NCI-H1092 treated with DMSO at 0.1 percent for 48 hours (cell line): ENCODE measurements at places on chromosomes 6 and 20.
A peak's percentile ranks its signal among the peaks of the same experiment; 100 is the strongest.

DNA sequence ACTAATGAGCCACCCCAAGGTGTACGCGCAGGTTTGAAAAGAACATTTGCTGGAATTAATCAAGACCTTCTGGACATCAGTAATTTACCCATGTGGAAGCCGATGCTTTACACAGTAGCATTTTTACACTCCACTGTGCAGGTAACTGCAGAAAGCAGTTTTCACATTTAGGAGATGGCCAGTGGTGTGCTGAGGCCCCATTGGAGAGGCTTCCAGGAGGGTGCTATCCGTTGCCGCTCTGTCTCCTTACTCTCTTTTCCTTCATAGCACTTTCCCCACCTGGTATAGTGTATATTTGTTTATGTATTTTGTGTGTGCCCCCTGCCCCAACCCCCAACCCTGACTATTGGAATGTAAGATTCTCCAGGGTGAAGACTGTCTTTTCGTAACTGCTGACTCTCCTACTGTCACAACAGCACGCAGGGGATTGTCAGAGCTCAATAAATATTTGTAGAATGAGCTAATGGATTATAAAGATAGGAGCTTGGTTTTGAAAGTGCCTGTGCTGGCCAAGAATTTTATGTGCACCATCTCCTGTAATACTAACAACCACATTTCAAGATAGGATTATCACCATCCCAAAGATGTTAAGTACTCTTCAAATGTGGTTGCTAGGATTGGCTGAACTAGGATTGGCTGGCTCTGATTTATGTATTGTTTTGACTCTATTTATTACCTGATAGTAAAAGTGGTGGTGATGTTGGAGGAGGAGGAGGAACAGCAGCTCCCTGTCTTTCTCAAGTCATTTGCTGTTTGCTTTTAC lies 74.0 kb upstream of the GLP1R start:
- DNase-seq = peak; percentile 10

- DNase-seq = no peak
Observed at GRCh38 chr6:152503546-152503945, 133.6 kb downstream of the SYNE1 start.

DNA sequence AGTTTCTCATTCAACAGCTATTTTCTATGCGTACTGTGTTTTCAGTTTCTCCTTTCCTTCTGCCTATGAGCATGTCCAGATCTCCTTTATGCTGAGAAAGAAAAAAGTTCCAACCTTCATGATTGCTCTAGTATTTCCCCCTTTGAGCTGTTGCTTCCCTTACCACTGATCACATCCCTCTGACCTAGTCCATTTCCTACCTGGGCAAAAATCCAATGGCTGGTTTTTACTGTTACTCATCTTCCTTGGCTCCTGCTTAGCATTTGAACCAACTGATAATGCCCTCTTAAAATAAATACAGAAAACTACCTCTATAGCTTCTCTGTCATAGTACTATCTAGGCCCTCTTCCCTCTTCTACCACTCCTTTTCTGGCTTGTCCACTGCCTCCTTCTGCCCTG lies 6.0 kb downstream of the RFX6 start:
- DNase-seq = no peak

- peak; percentile 1 for DNase-seq
Observed at GRCh38 chr6:30885481-30885998, 1.2 kb downstream of the DDR1 start.

- peak; percentile 85 for DNase-seq
Observed at GRCh38 chr6:169723991-169724493, 258 bp downstream of the PHF10 start.

DNA sequence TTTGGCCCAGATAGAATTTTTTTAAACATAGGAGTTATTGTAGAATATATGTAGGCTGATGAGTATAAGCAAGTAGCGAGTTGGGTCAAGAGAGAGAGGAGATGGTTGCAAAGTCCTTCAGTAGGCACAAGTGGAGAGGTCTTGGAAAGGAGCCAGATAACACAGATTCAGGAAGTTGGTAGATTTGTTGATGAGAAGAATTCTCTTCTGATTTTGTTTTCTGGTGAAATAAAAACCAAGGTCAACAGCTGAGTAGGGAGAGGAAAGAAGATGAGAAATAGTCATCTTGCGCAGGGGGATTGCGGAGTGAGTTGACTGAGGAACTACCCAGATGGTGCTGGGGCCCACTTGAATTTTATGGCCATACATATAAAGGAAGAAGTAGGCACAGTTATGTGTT lies 17.4 kb upstream of the CD83 start:
- DNase-seq = no peak

GRCh38 chr20:11136691-11137090 lies 462.9 kb upstream of the JAG1 start:
- DNase-seq = no peak

DNA sequence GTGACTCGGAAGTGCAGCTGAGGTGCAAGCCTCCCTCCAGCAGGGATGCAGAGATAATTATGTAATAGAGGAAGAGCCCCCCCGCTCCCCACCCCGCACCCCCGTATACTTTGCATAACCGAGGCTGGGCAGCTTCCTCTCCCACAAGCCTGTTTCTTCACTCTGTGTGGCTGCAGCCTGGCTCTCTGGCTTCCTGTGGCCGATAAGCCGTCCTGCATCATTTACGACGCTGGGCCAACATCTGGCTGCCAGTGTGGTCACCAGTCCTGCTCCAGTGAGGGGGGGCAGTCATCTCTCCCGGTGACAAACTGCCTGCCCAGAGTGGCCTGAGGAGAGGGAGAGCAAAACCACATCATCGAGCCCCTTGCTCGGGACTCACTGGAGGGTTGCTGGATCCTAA lies 59.2 kb downstream of the RBM38 start:
- DNase-seq = no peak

DNA sequence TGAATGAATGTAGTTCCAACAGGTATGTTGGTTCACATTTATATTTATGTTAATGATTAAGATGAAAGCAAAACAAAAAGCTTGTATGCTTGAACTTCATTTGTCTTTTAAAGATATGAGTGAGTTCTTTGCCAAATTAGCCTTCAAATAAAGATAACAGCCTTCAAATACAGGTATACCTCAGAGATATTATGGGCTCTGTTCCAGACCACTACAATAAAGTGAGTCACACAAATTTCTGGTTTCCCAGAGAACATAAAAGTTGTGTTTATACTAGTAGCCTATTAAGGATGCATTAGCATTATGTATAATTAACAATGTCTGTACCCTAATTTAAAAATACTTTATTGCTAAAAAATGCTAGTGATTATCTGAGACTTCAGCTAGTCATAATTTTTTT lies 245.3 kb upstream of the MAN1A1 start:
- no peak for DNase-seq

DNA sequence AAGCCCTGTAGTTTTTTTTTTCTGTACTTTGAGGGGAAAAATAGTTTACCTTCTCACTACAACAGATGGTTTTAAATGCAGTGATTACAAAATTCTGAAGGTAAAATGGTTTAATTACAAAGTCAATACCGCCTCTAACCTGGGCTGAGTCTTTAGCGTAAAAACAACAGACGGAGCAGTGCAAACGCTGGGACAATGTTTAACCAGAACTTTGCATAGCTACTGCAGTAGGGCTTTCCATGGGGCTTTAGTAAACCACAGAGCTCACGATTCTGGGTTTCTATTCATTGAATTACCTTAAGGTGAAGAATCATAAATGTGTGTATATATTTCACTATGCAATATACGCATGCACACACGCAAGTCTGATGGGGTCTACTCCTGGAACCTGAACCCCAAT lies 77.9 kb downstream of the RFX6 start:
- DNase-seq = no peak

GRCh38 chr20:20547221-20547875 lies 165.1 kb downstream of the RALGAPA2 start:
- no peak for DNase-seq

DNA sequence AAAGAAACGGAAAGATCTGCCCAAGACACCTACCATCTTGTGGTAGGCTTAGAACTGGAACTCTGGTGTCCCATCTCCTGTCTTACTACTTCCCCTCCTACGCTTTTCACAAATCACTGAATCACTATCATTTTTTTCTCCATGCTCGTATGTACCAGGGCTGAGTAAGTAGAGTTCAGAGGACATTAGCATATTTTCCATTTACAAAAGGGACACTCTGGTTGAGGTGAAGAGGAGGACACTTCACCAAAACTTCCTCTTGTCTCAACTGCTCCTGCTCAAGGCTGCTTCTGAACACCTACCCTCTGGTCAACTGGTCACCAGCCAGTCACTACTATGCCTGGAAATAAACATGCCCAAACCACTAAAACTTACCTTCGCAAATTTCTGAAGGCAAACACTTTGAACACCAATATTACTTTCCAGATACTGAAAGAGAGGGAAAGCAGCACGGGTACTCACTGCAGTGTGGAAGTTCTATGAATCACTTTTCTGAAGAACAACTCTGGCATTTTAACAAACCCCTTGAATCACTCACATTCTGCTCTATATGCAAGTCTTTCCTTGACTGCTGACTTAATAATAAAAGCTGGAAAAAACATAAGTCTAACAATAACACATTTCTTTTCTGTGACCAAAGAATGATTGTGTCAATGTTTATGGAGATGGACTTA lies 123.3 kb downstream of the INSM1 start:
- no peak for DNase-seq

- DNase-seq = peak; percentile 11
Observed at GRCh38 chr6:116210750-116211425, 43.0 kb downstream of the TSPYL4 start.

GRCh38 chr6:160077526-160077925 lies 44.1 kb upstream of the SLC22A1 start:
- DNase-seq = no peak

- no peak for DNase-seq
Observed at GRCh38 chr6:125554456-125554855, 195.0 kb upstream of the HEY2 start.

- no peak for DNase-seq
Observed at GRCh38 chr6:120248451-120248850, 898.9 kb upstream of the MAN1A1 start.

DNA sequence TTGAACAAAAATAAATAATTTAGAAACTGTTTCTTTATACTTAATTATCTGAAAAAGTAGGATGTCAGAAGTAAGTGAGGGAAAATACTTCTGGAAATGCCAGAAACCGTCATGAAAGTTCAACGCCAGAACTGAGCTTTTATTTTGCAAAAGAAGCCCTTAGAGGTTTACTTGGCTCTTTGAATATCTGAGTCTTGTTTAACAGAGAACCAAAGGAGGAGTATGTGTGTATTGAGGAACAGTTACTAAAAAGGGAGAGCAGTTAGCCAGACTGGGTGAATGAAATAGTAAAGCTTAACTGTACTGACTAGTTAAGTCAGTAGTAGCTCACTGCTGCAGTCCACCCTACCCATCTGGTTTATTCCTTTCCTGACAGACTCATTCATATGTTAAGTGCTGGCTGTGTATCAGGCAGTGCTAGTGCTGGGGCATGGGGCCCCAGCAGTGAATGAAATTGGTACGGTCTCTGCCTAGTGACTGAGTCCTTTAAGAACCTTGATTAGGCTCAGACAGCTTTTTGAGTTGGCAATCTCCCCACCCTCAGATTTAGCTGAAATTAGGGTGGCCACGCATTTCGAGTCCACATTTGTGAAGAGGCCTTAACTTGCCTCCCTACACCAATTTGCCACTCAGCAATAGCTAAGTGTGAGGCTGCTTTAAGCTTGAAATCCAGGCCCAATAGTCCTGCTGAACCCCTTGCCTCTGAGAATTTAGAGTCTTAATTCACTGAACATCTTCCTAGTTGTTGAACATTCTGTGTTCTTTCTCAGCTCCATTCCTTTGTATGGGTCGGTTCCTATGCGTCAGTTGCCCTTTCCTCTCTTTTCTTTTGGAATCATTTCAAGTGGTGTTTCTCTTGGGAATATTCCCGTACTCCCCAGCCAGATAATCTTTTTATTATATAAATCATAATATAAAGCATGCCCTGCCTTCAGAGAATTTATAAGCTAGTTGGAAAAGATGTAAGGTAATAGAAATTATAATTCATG lies 20.2 kb downstream of the MAP3K4 start:
- no peak for DNase-seq

DNA sequence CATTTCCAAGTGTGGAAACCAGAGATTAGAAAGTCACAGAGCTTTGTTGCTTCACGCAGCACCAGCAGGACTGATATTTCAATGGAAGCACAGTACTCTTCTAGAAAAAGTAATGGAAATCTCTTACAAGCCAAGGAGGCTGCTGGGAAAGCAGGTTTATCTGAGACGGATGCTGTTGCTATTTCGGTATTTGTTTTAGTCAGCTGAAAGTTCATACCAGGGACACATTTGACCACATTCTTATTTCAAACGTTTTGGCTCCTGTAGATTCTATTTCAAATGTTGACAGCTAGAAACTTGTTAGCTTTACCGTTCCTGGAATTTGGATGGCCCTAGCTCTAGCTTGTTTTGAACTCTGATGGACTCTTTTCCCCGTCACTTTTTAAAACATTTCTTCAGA lies 3.7 kb upstream of the TMEM242 start:
- DNase-seq = no peak

- no peak for DNase-seq
Observed at GRCh38 chr6:13278991-13279390, 49.3 kb downstream of the TBC1D7 start.

DNA sequence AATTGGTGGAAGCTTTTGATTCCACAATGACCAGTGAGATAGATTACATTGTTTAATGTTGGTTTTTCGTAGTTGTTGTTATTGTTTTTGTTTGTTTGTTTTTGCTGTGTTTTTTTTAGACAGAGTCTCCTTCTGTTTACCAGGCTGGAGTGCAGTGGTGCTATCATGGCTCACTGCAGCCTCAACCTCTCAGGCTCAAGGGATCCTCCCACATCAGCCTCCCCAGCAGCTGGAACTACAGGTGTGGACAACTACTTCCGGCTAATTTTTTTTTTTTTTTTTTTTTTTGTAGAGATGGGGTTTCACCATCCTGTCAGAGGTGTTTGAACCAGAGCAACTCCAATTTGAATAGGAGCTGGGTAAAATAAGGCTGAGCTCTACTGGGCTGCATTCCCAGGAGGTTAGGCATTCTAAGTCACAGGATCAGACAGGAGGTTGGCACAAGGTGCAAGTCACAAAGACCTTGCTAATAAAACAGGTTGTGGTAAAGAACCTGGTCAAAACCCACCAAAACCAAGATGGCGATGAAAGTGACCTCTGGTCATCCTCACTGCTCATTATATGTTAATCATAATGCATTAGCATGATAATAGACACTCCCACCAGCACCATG lies 10.9 kb upstream of the AKAP12 start:
- DNase-seq = no peak

DNA sequence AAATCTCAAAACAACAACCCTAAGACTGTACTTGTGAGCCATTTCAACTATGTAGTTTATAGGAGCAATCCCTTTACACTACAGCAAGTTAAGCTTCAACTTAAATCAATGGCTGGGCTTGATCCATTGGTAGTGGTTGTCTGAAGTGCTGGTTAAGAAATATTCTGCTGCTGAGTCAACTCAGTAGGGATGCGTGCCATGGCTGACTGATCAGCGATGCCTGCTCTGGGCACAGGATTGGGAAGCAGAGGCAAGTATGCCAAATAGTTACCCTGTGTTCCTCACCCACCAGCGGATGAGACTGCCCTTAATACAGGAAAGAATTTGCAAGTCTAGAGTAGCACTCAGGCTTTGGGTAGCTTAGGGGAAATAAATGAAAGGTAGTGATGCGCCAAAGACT lies 41.5 kb downstream of the GCM1 start:
- no peak for DNase-seq
